Epithelial cell of esophagus (primary cell): ENCODE measurements at places on chromosomes 5 and 9.
A peak's percentile ranks its signal among the peaks of the same experiment; 100 is the strongest.

DNA sequence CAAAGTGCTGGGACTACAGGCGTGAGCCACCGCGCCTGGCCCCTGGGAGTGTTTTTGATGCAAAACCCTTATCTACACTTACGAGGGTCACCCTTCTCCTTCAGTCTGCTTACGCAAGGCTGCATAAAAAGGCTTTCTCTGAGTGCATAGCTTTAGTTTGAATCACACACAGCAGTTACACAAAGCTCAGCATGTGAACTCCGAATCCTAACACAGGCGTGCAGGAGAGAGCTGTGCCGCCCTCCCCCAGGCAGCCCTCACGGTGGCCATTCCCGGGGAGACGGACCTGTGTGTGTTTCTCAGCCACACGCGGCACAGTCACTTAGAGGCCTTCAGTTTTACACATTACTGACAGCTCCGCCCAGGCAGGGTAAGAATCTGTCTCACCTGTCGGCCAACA, 26.7 kb downstream of the EXD3 start:
- peak; percentile 42 for DNase-seq

- no peak for DNase-seq
Measured at GRCh38 chr5:132473019-132473531, 17.5 kb downstream of the IRF1 start.

- no peak for DNase-seq
Measured at GRCh38 chr9:16455842-16456241, 414.6 kb downstream of the BNC2 start.

DNA sequence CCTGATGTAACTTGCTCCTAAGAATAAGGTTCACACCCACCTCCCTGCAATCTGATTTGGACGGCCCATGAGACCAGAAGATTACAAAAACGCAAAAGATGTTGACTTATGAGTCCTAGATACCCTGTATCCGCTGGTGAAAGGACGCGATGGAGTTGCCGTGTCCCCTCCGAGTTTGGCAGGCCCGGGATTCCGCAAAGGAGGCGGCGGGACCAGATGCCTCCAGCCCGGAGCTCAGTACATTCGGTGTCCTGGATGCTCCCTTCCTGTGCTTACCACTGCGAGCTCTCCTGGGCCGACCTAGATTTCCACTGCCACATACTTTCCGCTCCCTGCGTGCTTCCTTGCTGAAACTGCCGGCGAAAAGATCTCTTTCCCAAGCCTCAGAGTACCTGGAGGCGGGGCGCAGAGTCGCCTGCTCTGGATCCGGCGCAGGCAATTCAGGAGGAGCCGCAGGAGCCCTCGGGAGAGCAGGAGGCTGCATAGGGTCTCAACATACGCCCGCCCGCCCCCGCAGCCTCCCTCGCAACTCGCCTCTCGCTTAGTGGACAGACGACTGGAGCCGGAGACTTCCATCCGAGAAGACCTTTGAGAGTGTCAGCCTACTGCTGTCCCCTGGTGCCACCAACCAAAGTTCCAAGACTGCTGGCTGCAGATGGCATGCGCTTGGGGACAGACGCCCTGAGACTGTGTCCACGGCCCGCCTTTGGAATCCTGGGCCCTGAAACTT, 39.8 kb downstream of the ANXA2R start:
- peak; percentile 62 for DNase-seq

- DNase-seq, result peak; percentile 39
Measured at GRCh38 chr5:135559354-135559753, 19.4 kb downstream of the CXCL14 start.

DNA sequence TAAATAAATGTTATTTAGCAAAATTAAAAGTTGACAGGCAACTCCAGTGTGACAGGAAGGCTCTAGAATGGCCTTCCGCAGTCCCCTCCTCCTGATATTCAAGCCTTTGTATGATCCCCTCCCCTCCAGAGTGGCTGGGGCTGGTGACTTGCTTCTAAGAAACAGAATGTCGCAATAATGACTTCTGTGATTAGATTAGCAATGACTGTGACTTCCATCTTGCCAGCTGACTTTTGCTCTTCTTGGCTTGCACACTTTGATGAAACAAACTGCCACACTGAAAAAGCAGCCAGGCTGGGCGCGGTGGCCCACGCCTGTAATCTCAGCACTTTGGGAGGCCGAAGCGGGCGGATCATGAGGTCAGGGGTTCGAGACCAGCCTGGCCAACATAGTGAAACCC, 106.5 kb upstream of the LARP1 start:
- DNase-seq, result peak; percentile 37

- no peak for DNase-seq
Measured at GRCh38 chr5:168843277-168844015, 264.3 kb upstream of the PANK3 start.

- DNase-seq, result no peak
Measured at GRCh38 chr9:68492806-68493205, 47.9 kb downstream of the TMEM252 start.

GRCh38 chr5:66558560-66558959, 37.6 kb upstream of the MAST4 start:
- DNase-seq, result no peak

DNA sequence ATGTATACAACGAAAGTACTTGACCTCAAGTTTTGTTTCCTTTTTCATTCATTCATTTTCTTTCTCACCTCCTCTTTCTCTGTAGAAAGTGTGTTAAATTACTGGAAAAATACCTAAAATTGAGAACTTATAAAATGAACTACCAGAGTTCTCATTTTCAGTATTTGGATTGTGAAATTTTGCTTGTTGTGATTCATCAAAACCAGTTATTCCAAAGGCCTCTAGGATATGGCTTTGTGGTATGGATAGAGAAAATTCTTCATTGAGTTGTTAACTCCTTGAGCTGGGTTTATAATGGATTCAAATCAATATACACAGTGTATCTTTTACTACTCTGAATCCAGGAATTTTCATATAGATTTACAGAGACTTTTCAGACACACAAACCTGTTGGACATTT, 287.6 kb downstream of the KDM4C start:
- DNase-seq, result peak; percentile 58

GRCh38 chr9:87310827-87311523, 186.7 kb upstream of the DAPK1 start:
- no peak for DNase-seq

DNA sequence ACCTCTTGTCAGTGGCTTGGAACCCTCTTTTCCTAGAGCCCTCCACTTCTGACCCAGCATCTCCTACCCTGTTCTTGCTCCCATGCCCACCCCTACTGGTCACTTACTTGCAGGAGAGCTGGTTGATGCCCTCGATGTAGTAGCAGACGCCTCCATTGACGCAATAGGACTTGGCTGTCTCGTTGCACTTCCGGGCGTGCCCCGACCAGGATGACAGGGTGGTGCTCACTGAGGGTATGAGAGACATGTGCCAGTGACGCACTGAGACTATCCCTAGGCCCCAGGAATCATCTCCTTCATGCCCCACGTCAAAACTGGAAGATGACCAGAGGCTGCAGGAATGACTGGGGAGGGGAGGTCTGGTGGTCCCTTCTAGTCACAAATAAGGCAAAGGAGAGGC, 76.0 kb downstream of the PSD2 start:
- DNase-seq, result peak; percentile 39

- no peak for DNase-seq
Measured at GRCh38 chr5:172506921-172507320, 52.6 kb upstream of the SH3PXD2B start.

GRCh38 chr5:72598401-72599064, 91.3 kb upstream of the ZNF366 start:
- peak; percentile 56 for DNase-seq

- DNase-seq, result no peak
Measured at GRCh38 chr5:55913466-55914413, 62.6 kb downstream of the IL31RA start.

GRCh38 chr5:24512423-24512822, 132.4 kb downstream of the CDH10 start:
- DNase-seq, result no peak

DNA sequence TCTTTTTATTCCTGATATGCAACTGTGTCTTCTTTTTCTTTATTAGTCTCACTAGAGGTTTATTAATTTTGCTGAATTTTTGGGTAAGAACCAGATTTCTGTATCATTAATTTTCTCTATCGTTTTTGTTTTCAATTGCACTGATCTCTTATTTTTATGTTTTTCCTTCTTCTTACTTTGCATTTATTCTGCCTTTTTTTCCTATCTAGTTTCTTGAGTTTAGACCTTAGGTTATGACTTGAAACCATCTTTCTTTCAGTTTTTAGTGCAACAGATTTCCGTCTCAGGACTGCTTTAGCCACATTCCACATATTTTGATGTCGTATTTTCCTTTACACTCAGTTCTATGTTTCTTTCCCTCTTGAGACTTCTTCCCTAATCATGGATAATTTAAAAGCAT, 56.6 kb downstream of the IARS1 start:
- no peak for DNase-seq

DNA sequence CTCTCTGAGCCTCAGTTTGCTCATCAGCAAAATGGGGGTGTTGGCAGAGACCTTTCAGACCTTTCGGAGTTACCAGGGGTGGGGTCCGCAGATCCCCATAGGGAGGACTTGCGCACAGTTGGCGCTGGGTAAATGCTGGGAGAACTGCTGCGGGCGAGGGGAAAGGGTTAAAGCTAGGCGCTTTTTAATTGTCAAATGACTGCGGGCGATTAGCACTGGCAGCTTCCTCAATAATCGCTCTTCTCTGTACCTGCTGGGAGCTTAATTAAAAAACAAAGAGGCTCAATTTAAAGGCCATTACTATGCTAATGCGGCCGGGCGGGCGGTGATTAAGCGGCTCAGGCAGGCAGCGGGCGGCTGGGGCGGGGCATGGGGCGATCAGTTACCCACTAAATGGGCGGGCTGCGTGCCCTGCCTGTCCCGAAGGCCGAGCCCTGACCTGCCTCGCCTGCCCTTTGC, 63.0 kb downstream of the LMX1B start:
- peak; percentile 49 for DNase-seq

DNA sequence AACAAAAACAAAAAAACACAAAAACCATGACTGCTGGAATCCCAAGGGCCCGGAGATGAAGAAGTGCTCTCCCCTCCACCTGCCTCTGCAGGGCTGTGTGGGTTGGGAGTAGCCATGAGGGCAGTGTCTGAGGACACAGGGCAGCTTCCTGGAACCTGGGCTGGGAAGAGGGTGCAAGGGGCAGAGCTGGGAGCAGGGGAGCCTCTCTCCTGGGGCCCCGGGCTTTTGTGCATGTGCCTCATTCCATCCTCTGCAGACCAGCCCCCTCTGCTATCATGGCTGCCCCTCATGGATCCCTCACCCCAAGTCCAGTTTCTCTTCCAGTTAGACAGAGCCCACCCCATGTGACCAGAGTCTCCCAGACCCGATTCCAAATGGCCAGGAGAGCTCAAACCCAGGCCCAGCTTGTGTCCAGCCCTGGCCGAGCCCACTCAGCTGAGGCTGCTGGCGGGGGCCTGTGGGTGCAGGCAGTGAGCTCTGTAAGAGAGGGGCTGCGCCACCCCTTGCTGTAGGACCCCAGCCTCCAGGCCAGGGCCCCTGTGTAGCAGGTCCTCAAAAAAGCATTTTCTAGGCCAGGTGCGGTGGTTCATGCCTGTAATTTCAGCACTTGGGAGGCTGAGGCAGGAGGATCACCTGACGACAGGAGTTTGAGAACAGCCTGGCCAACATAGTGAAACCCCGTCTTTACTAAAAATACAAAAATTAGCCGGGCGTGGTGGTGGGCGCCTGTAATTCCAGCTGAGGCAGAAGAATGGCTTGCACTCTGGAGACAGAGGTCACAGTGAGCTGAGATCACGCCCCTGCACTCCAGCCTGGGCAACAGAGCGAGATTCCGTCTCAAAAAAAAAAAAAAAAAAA, 44.5 kb downstream of the PLPP7 start:
- no peak for DNase-seq

DNA sequence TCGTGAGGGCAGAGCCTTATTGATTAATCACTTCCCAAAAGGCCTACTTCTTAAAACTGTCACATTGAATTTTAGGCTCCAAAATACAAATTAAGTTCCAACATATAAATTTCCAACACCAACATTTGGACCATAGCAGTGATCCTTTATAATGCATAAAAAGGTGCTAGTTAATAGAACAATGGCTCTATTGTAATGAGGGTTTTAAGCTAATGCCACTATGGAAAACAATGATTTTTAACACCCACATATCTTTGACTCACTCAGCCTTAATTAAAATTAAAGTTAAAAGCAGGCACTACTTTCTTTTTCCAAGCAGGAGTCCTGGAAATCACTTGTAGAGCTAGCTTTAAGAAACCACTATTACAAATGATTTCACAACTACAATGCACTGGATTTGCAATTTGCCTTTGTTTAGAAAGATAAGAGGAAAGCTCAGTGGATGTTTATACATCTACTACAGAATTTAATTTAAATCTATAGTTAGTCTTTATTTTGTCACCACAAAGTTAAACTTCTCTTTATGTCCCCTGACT, 41.8 kb downstream of the DPYSL3 start:
- no peak for DNase-seq

DNA sequence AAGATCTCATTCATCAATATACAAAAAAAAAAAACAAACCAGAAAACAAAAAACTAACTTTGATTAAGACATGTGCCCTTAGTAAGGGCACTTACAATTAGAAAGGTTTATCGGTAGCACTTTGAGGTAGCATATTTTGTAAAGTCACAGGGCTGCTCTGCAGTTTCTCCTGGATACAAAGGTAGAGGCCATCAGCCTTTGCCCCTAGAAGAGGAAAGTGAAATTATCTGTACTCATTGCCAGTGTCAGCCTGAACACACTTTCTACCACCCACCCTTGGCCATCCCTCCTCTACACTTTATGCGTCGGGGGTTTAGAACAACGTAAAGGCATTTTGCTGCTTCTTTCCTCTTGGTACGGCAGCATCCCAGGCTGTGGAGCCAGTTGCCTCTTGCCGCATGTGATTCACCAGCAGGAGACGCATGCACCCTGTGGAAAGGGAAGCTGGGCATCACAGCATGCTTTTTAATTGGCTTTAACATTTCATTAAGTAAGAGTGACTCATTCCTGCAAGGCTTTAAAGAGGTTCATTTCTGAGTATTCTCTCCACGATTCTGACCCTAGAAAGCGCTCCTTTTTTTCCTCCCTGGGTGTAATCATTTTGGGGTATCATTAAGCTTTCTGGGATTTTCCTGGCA, 84.6 kb downstream of the CEMIP2 start:
- peak; percentile 88 for DNase-seq

DNA sequence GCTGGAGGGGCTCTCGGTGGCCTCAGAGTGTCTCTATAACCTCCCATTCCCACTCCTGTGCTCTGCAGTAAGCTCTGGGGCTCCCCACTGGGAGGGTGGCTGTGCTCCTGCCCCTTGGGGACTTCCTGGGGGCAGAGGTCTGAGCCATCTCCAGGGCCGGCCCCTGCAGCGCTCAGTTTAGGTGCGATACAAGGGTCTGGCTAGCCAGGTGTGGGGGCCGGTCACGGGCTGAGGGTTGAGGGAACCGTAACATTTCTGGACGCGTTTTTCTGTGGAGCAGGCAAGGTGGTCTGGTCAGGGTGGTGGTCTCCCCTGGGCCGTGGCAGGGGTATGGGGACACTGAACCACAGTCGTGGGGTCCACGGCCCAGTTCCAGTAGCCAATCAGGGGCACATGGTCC, 38.0 kb upstream of the SLC6A19 start:
- no peak for DNase-seq

- no peak for DNase-seq
Measured at GRCh38 chr9:7892975-7893374, 93.4 kb upstream of the DMAC1 start.

GRCh38 chr9:133538851-133539833, 4.6 kb downstream of the ADAMTSL2 start:
- DNase-seq, result no peak

GRCh38 chr5:142806841-142807267, 36.7 kb downstream of the ARHGAP26 start:
- DNase-seq, result no peak

GRCh38 chr9:37512437-37512836, 26.7 kb downstream of the POLR1E start:
- no peak for DNase-seq
